NCI-H2227 treated with DMSO at 0.1 percent for 48 hours (cell line): ENCODE measurements at places on chromosomes 4 and X.

DNA sequence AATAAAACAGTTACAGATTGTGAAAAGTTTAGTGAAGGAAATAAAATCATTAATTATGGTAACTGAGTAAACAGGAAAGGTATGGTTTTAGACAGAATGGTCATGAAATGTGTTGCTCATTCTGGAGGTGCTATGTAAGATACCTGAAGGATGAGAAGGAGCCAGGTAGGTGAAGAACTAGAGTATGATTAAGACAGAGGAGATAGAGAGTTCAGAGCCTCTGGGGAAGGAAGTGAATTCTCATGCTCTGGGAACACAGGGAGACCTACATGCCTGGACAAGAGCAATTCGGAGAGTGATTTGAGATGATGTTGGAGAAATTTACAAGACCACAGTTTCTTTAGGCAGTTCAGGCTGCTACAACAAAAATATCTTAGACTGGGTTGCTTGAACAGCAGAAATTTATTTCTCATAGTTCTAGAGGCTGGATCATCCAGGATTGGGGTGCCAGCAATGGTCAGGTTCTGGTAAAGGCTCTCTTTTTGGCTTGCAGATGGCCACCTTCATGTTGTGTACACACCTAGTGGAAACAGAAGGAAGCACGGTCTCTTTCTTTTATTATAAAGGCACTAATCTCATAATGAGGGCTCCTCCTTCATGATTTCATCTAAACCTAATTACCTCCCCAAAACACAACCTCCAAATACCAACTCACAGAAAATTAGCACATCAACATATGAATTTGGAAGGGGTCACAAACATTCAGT, 1416.1 kb downstream of the PCDH7 start:
- DNase-seq = no peak

DNA sequence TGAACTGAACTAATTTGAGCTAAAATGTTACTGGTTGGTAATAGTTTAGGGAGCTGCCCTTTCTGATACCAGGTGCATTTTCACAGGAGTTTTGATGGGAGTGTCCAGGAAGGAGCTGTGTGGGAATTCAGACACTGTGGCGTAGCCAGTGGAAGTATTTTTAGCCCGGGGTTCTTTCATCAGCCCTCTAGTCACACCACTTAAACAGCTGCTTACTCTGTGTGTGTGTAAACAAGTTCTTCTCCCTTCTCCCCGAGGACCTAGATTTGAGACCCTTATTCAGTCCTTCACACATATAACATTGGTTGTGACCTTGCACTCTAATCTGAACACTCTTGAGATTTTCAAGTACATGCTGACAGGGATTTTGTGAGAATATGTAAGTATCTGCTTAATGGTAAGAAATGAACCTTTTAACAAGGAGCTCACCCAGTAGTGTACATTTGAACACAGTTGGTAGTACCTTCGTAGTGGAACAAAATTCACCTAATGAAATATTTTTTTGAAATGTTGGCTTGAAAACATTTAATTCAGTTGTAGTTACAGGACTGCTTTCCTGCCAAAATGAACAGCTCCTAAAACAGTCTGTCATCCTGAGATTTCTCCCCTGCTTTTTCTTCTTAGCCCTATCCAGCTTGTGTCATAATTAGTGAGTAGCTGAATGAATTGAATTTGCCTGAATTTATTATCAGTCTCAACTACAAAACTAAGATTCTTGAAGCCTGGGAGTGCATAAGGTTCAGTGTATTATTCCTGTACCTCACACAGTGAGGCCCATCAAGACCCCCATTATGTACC, 61.8 kb downstream of the BMPR1B start:
- DNase-seq = no peak

DNA sequence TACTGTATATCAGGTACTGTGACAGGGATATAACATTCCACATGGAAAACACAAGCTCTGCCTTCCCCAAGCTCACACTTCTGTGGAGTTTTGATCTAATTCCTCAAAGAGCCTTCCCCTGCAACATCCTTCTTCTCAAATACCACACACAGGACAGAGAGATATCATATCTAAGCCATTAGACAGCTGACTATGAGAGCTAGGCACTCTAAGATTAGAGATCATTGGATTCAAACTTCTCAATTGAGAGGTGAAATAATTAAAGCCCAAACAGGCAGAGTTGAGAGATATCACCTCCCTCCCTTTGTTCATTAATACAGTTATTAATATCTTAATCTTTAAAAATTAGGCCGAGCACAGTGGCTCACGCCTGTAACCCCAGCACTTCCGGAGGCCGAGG, 25.0 kb downstream of the TEC start:
- no peak for DNase-seq

DNA sequence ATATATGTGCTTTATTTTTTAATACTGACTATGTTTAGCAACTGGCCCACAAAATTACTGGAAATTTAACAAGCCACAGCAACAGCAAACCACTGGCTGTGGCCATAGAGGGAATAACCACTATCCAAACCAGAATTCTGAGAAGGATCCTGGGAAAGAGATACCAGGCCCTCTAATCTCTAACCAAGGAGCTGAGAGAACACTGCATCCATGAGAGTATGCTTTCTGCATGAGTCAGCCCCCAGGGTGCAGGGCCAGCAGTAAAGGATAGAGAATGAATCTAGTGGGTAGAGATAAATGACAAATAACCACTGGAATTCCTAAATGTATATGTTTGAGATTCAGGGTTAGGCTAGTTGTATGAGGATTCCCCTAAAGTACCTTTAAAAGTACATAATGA, 221.8 kb downstream of the KIT start:
- no peak for DNase-seq

DNA sequence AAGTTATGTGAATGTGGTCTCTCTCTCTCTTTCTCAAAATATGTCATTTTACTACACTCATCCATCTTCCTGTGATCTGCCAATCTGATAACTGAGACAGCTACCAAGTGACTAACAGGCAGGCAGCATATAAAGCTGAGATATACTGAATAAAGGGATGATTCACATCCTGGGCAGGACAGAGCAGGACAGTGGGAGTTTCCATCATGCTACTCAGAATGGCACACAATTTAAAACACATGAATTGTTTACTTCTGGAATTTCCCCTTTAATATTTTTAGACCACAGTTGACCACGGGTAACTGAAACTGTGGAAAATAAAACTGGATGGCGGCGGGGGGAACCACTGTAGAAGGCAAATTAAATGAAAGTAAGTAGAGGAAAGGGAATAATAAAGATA, 58.6 kb upstream of the DCTD start:
- DNase-seq = no peak

- no peak for DNase-seq
Observed at GRCh38 chr4:40059362-40059761, 2.7 kb downstream of the N4BP2 start.

GRCh38 chr4:91222014-91222413, 1081.8 kb upstream of the GRID2 start:
- no peak for DNase-seq

DNA sequence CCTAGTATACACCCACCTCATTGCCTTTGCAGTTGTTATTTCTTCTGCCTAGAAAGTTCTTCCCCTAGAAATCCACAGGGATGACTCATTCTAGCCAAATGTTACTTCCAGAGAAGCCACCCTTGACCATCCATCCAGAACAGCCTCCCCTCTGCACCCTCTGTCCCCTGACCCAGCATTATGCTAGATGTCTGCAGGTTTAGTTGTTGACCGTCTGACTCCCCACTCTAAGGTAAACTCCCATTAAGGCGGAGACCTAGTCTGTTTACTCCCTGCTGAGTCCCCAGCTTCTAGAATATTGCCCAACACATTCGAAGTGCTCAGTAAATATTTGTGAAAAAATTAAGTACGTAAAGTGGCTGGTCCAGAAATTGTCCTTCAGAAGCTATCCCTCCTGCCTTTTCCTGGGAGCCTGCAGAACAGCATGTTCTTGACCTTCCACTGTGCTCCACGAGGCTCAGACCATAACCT, 11.0 kb downstream of the SRD5A3 start:
- DNase-seq = no peak

DNA sequence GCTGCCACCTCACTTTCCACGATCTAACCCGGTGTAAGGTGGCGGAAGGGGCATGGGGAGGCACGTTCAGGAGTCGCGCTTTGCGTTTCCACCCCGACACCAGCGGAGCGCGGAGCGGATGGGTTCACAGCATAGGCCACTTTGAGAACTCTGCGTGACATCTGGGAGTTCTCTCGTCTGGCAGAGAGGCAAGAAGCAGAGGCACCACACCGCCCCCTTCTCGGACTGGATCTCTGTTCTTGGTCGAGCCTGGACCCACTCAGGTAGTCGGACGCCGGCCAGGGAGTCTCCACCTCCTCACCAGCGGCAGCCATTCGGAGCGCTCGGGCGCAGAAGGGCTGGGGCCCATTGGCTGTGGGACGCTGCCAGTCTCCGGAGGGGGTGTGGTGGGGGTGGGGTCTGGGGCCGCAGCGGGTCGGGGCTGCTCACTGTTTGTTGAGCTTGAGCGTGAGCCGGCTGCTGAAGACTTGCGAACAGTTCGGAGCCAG, at the start of gene DACH2:
DACH2 (plus strand) TSS at position 428 of the 488 bp plus-strand sequence.
- peak; percentile 75 for DNase-seq

GRCh38 chr4:150682126-150682525, 100.2 kb downstream of the MAB21L2 start:
- DNase-seq = no peak

DNA sequence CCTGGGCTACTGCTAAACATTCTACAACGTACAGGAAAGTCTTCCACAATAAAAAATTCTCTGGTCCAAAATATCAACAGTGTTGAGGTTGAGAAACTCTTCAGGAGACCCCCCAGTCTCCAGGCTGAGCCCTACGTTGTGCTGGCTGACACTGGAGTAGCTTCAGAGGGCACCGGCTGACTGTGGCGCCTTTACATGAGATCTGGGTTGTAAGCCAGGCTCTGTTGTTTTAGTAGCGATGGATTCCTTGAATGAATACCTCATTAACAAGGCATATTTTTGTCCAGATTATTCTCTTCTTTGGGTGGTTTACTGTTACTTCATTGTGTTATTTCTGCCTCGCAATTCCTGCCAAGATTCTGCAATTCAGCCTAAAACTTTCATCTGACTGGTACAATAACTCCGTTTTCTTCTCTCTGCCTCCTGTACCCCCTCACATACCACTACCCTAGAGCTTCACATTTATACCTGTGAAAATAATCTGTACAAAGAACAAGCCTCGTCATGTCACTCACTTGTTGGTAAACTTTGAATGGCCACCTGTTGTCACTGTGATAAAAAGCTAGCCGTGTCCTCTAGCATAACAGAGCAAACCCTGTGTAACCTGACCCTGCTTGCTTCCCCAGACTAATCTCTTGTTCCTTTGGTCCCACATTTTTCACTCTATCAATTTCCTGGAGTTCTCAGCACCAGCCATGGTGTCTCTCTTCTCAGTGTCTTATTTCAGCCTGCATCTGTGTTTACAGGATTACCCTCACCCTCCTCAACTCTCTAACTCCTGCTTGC, 1476.1 kb upstream of the TENM3 start:
- no peak for DNase-seq

DNA sequence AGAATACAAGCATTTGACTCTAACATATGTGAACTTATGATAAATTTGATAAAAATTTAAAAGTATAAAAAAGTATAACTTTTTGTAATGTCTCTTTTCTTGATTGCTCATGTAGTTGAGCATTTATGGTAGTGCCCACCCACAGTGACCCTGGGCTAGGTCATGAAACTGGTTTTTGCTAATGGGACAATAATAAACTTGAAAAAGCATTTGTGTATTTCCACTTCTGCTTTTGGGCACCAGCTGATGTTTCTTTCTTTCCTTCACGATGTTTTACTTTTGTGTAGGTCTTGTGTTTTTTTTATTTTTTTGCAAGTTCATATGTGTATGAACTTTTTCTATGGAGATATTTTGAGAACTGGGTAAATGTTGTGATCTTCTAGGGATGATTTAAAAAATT, 313.1 kb downstream of the CBLL2 start:
- no peak for DNase-seq

GRCh38 chrX:38514016-38514854, 47.1 kb upstream of the TSPAN7 start:
- no peak for DNase-seq

- no peak for DNase-seq
Observed at GRCh38 chrX:154012336-154012991, 7.2 kb downstream of the IRAK1 start.

- DNase-seq = no peak
Observed at GRCh38 chrX:137566746-137567679, 1.1 kb downstream of the ZIC3 start.

DNA sequence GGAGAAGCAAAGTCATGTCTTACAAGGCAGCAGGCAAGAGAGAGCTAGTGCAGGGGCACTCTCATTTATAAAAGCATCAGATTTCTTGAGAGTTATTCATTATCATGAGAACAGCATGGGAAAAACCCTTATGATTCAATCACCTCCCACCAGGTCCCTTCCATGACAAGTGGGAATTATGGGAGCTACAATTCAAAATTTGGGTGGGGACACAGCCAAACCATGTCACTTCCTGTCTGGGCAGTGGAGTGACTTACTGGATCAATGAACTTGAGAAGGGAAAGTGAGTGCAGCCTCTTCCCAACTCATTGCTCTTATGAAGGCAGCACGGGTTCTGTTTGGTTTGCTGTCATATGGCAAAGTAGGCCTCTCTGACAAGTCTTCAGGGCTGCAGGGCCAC, 261.8 kb upstream of the TAPT1 start:
- DNase-seq = no peak

GRCh38 chrX:155747520-155747919, 133.6 kb upstream of the VAMP7 start:
- DNase-seq = no peak
